Neural progenitor cell (in vitro differentiated cells): ENCODE measurements at places on chromosomes 2 and 18.
A peak's percentile ranks its signal among the peaks of the same experiment; 100 is the strongest.

DNA sequence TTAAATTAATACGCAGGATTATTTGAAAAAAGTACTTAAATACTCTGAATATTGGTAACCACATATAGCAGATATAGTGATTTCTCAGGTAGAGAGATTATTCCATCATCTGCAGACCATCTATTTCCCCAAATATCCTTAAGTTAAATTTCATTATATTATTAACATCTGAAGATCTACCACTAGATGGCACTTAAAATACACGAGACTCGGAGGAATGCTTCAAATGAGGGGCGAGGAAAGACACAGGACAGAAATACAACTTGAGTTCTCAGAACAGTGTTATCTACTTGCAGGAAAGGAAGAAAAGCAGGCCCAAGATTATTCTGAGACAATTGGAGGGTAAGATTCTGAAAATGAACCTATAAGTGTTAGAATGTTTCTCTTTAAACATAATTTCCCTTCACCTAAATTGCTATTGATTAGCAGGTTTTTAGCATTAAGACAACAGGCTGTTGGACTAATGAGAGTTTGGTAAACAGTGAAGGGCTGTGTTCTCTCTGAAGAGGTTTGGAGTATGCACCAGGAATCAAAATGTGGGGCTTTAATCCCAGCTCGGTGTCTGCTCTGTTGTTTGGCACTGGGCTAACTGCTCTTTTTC, 76.9 kb upstream of the GCFC2 start:
- DNase-seq = peak; percentile 72

DNA sequence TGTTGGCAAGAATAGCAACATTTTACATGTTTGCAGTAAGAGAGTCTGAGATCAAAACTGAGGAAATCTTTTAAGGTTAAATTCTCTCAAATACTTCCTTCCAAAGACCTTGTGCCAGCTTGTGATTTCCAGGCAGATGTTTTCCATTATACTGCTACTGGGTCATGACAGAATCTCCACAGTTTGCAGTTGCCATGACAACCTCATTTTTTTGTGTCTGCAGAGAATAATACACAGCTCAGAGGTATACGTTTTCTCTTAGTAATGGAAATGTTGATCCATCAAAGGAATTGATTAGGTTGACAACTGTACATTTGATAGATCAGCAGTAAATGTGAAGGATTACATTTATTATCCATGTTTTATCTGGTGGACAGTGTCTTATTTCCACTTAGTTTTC, 29.1 kb upstream of the CSRNP3 start:
- no peak for DNase-seq

DNA sequence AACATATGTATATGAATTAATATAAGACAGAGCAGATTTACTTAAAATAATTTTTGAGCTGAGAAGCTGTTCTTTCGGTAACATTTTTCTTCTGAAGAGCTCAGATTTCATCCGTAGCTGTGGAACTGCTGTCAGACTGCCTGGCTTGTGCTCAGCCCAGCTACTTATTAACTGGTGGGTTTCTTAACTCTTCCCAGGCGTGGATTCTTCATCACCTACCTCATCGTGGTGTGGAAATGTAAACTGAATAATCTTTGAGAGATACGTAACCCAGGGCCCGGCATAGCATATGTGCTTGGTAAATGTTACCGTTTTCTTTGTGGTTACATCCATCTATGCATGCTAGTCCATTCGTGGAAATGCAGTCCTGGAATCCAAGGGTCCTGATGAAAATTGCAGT, 145.0 kb downstream of the MCFD2 start:
- DNase-seq = no peak

- no peak for DNase-seq
These were observed 13.9 kb downstream of the SNTG2 start for GRCh38 chr2:964562-964961.

DNA sequence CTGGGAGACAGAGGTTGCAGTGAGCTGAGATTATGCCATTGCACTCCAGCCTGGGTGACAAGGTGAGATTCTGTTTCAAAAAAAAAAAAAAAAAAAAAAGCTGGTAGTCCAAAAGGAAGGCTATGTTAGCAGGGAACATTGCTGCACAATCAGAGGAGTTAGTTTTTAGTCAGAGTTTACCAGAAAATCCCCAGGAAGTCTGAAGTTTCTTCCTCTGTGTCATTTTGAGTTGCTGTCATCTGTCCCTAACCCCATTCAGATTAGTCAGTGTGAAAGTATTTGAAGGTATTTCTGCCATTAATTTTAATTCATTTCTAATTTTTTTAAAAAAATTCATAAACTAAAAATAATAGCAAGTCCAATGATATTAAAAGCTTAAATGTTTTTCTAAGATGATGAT, 33.5 kb upstream of the CERS6 start:
- DNase-seq = no peak

DNA sequence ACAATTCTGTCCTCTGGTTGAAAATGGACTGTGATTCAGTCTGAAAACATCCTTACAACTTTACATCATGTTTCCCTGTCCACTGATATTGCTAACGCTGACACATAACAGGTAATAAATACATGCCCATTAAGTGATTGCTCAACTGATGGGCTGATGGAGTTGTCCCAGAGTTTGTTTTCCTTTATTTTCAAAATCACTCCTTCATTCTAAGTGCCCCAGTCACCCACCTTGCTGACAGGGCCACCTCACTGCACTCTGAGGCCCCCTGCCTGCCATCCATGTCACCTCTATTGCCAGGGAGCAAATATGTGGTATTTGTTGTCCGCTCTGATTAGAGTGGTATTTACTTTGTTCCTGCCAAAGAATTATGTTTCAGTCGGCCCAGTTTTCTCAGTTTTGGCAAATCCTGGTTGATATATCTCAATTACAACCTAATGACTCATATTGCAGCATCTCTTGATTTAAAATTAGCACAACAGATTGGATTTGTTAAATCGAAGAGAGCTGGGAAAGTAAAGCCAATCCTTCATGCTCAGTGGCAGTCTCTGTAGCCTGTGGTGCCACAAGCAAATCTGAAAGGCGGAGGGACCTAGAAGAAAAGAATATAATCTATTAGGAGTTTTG, 105.1 kb downstream of the RDH14 start:
- peak; percentile 37 for DNase-seq

DNA sequence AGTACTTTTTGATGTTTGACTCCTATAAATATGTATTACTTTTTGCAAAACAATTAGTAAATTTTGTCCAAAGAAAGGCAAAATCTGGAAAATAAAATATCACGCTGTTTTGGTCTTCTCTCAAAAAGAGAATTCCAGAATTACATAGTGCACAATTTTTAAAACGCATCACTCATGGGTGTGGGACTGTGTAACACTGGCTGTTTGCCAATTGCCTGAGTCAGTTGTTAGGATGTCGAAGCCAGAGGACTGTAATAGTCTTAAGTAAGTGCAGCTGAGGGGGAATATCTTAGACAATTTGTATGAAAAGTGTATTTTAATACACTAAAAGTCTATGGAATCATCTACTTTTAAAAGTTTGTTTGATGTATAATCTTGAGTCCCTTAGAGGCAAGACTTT, 24.1 kb upstream of the EPHA4 start:
- DNase-seq = no peak

DNA sequence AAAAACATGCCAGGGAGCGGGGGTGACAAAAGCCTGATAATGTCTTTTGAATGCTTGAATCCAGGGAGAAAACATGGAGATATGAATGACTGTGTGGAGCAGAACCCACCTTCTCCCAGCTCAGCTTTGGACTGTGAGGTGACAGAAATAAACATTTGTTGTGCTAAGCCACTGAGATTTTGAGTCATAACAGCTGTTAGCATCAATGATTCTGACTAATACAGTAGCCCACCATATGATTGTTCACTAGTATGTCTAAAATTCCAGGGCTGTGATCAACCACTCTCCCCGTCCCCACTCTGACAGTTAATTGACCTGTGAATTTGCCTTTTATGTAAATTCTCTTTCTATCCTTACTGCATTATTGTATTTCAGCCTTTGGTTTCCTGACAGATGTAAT, 69.1 kb downstream of the PDK1 start:
- no peak for DNase-seq

DNA sequence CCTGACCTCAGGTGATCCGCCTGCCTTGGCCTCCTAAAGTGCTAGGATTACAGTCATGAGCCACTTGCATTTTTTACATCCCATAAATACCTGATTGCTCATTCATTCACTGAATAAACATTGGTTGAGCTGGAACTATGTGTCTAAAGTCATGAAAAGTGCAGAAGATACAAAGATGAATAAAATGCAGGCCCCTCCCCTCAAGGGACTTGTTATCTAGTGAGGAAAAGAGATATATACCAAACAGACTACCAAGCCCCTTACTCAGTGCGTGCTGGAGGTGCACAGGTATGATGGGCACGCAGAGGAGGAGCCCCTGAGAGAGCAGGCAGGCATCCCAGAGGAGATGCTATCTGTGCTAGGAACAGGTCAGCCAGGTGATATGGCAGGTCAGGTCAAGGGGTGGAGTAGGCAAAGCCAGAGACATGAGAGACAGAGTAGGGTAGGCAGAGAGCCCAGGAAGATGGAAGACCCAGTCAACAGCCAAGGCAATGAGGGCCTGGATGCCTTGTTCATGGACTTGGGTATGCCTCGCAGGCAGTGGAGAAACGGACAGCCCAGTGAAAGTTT, 7.7 kb downstream of the FHL2 start:
- no peak for DNase-seq

- DNase-seq = no peak
These were observed 42.2 kb upstream of the EPG5 start for GRCh38 chr18:46009125-46009840.

GRCh38 chr18:39414009-39414700, 1848.6 kb upstream of the CELF4 start:
- DNase-seq = no peak

DNA sequence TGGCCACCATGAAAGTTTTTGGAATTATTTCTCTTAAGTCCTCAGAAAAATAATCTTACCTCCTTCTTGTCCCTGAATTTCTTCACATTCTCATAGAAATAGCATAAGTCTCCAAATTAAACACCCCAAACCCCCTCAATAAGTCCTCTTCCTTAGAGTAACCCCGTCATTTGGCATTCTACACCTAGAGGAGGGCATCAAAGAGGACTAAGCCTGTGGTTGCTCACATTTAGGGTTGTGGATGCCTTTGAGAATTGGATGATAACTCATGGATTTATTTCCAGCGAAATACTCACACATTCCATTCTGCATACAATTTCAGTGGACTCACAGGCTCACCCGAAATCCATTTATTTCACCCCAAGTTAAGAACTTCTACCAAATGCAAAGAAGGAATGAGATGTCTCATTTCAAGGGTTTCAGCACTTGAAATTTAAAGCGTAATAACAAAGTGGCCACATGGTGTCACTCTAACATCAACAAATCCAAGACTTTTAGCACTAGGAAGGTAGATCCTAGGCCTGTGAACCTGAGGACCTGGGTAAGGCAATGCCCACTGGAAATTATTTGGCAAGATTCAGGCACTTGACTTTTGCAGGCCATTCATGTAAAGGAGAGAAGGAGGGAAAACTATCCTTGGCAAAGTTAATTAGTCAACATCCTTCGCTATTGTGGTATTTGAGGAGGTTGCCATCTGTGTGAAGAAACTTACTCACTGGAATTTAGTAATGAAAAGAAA, 24.6 kb downstream of the DYTN start:
- DNase-seq = peak; percentile 72

GRCh38 chr18:43029414-43029813, 86.1 kb downstream of the RIT2 start:
- DNase-seq = no peak

- DNase-seq = no peak
These were observed 38.5 kb downstream of the ASAP2 start for GRCh38 chr2:9244985-9245544.

- DNase-seq = peak; percentile 26
These were observed 1794.0 kb upstream of the CELF4 start for GRCh38 chr18:39359636-39360035.

GRCh38 chr2:11160731-11161455, 5.6 kb downstream of the SLC66A3 start:
- DNase-seq = no peak

- no peak for DNase-seq
These were observed 1.7 kb downstream of the MYO1B start for GRCh38 chr2:191246820-191247380.

GRCh38 chr2:217000406-217000805, 140.5 kb upstream of the TNP1 start:
- DNase-seq = no peak

GRCh38 chr2:105744909-105745853, at the start of gene NCK2:
NCK2 (plus strand) TSS chr2:105744912; CDS start chr2:105855064, 110,152 bp downstream.
- DNase-seq = peak; percentile 65

- DNase-seq = no peak
These were observed 6.7 kb downstream of the ZNF521 start for GRCh38 chr18:25345081-25345866.

GRCh38 chr2:205020673-205021072, 475.4 kb downstream of the PARD3B start:
- no peak for DNase-seq

DNA sequence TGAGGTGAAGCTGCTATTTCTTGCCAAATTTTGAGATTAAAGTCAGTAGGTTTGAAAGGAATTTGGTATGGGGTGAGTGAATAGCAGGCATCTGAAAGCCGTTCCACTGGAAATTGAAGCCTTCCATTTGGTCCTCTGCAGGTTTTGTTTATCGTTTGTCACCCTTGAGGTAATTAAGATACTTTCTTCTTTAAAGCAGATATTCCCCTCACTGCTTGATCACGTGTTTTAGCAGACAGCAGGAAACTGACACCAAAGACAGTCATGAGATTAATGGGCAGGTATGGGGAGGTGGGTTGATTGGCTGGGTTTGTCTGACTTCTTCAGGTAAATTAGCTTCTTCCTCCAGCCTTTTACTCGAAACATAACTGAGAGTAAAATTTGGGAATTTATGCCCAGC, 10.7 kb downstream of the LPIN1 start:
- DNase-seq = no peak

DNA sequence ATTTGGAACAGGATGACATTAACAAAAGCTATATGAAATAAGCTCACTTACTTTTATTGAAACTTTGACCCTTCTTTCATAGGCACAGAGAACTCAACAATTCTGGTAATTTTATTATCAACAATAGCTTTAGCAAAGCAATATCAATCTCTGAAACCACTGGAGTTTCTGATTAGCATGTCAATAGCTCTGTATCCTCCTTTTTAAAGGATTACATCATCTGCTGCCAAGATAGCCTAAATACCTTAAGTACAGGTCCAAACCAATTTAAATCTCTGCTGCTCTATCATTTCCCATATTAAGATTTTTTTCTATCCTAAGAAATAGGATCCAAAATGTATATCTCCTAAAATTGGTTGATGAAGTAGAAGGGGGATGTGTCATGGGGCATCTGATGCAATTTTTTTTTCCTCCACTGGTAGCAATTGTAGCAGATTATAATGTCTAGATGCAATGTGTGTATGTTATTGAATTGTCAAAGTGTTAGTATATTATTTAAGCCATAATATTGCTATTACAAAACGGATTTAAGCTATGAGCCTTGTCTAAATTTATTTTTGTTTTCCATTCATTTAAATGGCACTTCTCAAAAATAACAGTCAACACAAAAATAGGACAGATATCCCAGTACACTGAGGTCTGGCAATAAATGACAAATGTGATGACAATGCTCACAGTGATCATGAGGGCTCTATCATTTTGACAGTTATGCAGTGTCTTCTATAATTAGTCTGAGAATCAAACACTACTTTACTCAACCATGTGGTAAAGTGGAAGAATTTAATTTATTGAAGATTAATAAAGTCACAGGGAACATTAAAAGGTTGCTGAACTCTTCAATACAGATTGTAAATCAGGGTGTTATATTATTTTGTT, 328.4 kb downstream of the CDH7 start:
- no peak for DNase-seq
